ENCODE measurements at places on chromosomes 3 and 15.

DNA sequence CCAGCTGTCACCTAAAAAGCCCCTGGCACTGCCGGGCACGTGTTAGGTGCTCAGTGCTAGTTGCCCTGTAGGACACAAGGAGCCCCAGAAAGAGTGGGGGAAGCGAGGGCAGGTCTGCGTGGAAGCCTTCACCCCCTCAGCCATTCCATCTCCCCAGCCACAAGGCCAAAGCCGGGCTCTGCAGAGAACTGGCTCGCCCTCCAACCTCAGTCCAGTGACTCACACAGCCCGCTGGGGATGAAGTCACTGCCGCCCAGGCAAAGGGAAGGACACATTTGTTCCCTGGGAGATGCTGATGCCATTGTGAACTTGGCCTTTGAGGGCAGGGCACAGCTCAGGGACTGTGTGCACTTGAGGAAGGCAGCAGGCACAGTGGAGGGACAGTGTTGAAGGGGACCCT lies 48.1 kb downstream of the IQSEC1 start:
- DNase-seq = no peak

- DNase-seq = no peak
These were observed 183.2 kb downstream of the P3H2 start for GRCh38 chr3:189937302-189938127.

DNA sequence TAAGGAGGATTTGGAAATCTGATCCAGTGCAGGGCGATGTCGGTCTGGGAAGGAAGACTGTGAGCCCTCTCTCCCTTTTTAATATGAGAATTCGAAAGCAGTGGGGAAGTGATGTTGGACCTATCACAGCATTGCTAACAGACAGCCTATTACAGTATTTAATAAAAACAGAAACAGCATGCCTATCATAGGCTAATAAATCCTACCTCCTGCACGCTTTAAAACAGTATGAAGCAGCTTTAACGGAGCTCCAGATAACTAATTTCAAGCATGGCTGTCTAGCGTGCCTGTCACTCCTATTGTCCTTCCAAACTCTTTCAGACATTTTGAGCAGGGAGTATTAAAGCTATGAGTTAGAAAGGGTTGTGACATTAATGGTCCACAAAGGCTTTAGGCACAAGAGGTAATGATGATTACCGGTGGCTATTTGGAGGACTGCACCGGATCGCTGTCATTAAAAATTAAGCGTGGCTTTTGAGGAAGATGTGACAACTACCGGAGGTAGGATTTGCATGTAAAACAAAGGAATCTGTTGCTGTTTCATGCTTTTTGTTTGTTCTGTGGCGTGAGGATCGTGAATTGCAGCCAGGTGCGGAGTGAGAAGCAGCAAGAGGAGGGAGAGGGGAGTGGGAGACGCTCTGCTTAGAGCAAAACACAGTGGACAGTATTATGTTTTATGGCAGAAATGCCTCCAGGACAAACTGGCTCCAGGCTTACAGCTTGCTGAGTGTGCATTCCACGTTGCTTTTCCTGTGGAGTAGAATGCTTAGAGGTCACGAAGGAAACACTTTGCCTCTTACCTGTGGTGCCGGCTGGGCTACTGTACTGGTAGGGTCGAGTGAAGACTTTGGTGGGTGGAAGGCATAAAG lies at the start of gene KCNMB2:
TSS of gene KCNMB2 (plus strand) at position 226 of the 869 bp plus-strand sequence.
- no peak for DNase-seq

DNA sequence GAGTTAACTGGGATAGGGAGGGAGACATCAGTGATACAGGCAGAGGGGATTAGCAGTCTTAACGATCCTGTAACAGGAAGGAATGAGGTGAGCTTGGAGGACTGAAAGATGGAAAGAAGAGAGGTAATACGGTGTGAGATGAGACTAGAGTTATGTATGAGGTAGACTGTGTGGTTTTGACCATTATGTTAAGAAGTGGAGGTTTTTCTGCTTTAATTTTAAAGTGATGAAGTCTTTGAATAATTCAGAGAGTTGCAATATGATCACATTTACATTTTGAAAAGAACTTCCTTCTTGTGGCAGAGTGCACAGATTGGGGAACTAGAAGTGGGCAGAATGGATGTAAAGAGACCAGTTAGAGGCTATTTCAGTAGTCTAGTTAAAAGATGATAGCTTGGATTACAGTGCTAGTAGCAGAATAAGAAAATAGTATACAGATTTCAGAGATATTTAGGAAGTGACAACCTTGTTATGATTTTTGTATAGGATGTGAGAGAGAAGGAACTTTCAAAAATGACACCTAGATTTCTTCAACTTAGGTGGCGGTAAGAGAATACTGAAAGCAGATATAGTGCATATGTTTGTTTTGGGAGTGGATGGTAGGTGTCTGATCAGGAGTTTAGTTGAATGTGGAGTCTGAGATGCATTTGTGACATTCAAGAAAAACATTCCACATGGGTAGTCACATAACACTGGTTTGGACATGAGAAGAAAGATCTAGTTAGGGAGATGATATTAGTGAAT lies 40.5 kb downstream of the STT3B start:
- DNase-seq = no peak

GRCh38 chr3:3560591-3561311 lies 238.5 kb upstream of the LRRN1 start:
- DNase-seq = no peak

DNA sequence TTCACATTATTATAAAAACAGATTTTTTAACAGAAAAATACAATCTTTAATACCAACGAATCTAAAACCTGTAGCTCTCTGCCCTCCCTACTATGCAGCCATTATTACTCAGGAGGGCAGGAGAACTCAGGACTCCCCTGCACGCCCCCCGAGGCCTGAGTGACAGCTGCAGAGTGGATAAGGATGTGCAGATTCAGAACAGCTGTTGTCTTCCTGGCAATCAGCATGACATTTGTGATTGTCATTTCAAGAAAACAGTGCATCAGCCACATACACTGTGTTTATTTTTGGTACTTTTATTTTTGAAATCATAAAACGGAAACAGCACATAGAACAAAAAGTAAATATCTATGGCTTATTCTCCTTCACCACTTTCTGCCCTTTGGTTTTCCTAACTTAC lies 450.8 kb downstream of the OCA2 start:
- no peak for DNase-seq
